Stimulated activated CD8-positive, alpha-beta memory T cell treated with anti-CD3 and anti-CD28 coated beads, Interleukin-15, amount 100 ng/mL, for 1 hour (primary cell): ENCODE measurements at places on chromosomes 7 and 10.

DNA sequence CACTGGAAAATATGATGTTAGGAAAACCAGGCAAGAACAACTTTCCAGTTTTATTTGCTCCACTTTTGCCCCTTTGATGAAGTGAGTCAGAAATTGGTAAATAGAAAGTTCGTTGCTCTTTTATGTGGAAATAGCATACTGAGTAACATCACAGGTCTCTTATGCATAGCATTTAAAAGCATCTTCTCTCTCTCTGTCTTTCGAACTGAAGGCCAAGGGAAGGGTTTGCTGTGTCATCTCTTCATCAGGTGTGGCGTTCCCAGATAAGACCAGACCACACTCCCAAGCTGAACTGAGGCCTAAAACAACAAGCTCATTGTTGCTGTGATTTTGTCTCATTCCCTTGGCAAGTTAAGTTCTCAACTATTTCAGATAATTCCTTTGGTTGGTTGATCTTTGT, 131.8 kb upstream of the GRB10 start:
- no peak for DNase-seq

GRCh38 chr10:9615189-9615588, 1402.5 kb upstream of the CELF2 start:
- DNase-seq: no peak

DNA sequence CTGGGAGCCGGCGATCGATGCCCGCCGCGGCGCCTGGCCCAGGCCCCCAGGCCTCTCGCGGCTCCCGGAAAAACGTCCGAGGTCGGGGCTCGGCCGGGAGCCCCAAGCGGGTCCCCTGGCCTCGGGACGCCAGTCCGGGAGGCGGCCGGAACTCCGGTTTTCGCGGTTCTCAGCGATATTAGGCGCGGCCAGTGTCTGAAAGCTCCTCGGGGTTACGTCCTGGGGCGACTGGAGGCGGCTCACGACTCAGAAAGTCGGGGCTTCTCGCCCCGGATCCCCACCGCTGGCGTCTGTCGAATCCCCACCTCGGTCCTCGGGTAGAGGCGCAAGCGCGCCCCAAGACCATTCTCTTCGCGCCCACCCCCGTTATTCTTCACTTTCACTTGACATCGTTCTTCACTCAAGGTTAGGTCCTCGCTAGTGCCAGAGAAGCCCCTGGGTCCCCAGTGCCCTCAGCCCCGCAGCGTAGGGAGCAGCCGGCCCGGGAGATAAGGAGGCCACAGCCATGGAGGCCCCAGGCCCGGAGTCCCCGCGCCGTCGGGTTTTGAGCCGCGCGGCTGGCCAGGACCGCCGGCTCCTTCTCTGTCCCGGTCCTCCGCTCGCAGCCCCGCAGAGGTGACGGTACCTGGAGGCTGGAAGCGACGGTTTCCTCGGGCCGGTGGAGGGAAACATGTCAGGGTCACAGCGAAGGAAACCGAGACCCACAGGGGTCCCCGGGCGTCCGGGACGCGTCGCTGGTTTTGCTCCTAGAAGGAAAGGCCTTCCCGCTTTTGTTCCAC, 35.2 kb upstream of the EBLN1 start:
- DNase-seq: peak; percentile 5

- DNase-seq: no peak
Measured at GRCh38 chr10:51073453-51074237, 642 bp upstream of the PRKG1 start.

- DNase-seq: no peak
Measured at GRCh38 chr10:112539340-112539739, 92.3 kb downstream of the VTI1A start.

DNA sequence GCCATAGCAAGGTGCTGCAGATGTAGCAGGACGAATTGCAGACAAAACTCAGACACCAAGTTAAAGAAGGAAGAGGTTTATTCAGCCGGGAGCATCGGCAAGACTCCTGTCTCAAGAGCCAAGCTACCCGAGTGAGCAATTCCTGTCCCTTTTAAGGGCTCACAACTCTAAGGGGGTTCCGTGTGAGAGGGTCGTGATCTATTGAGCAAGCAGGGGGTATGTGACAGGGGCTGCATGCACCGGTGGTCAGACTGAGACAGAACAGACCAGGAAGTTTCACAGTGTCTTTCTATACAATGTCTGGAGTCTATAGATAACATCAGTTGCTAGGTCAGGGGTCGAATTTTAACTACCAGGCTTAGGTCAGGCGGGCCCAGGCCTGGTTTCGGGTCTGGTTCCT, 222.0 kb upstream of the C7orf33 start:
- no peak for DNase-seq

DNA sequence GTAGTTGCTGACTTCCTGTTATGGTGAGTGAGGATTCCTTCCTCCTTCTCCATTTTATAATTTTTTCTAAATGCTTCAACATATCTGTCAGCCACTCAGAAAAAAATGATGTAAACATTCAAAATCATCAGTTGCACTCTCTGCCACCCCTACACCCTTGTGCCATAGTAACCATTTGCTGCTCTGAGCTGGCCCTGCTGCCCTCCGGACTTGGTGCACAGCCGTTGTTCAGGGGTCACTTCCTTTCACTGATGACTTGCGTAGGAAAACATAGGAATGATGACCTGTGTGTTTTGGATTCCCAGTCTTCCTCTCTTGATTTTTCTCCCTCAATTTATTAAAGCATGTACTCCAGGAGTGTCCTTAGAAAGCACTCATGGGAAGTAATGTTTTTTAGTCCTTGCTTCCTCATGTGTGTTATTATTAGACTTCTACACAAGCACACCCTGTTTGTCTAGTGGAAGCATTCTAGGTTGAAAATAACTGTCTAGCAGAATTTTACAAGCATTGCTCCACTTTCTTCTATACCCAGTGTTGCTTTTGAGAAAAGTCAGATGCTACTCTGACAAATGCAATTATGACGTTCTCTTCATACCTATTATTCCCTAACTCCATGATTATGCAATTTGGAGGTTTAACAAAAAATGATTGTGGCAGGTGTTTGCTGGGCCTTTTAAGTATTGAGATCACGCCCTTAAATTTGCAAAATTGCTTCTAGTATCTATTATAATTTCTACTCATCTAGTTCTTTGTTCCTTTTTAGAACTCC, 62.6 kb upstream of the MTPN start:
- DNase-seq: no peak

- DNase-seq: no peak
Measured at GRCh38 chr7:82445271-82445670, 1.7 kb upstream of the CACNA2D1 start.

- no peak for DNase-seq
Measured at GRCh38 chr10:32105782-32106382, 49.7 kb upstream of the KIF5B start.

DNA sequence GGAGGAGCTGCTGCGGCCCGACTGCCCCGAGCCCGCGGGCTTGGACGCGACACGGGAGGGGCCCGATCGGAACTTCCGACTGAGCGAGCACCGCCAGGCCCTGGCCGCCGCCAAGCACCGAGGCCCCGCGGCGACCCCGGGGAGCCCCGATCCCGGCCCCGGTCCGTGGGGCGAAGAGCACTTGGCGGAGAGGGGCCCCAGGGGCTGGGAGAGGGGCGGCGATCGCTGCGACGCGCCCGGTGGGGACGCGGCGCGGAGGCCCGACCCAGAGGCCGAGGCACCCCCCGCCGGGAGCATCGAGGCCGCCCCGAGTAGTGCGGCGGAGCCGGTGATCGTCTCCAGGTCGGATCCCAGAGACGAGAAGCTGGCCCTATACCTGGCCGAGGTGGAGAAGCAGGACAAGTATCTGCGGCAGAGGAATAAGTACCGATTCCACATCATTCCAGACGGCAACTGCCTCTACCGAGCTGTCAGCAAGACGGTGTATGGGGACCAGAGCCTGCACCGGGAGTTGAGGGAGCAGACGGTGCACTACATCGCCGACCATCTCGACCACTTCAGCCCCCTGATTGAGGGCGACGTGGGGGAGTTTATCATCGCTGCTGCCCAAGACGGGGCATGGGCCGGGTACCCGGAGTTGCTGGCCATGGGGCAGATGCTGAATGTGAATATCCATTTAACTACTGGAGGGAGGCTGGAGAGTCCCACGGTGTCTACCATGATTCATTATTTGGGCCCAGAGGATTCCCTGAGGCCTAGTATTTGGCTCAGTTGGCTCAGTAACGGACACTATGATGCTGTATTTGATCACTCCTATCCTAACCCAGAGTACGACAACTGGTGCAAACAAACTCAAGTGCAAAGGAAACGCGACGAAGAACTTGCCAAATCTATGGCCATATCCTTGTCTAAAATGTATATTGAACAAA, 1.4 kb downstream of the OTUD1 start:
- DNase-seq: no peak

DNA sequence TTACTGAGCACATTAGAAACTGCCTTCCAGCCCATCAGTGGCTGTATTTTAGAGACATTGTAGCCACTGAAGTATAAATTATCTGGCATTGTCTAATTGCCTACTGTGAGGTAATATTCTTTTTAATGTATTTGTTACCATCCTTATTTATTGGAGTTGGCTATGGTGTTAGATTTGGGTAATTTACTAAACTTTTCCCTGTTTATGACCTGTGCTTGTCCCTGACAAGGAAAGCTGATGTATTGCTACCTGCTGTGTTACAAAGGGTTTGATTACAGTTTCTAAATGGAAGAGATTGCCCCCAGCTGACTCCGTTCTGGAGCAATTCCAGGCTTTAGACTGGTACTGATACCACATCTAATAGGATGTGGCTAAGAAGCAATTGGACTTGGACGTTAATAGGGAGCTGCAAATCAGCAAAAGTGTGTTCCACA, 12.3 kb upstream of the ASCC1 start:
- no peak for DNase-seq

DNA sequence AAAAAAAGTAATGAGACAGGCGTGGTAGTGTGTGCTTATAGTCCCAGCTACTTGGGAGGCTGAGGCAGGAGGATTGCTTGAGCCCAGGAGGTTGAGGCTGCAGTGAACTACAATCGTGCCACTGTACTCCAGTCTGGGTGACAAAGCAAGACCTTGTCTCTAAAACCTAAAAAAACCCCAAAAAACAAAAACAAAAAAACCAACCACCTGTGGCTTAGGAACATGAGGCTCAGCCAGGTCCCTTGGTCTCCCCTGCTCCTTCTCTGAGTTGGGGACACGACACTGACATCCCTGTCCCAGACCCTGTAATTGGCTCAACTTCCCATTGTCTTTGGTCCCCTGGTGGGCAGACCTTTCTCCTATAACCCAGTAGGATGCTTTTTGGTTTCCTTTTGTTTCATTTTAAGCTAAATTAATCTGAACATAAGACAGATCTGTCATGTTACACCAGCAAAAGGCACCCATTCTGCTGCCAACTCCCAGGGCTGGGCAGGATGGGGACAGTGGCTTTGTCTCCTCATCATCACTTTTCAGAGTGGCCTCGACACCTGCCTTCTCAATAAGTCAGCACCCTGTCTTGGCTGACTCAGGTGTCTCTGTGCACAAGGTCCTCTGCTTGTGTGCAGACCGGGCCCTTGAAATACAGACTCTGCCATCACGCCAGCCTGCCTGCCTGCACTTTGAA, 74.4 kb downstream of the MYL10 start:
- no peak for DNase-seq

- DNase-seq: no peak
Measured at GRCh38 chr10:74058658-74059057, 60.7 kb downstream of the VCL start.

GRCh38 chr10:100814751-100815474, 69.5 kb downstream of the PAX2 start:
- DNase-seq: no peak

DNA sequence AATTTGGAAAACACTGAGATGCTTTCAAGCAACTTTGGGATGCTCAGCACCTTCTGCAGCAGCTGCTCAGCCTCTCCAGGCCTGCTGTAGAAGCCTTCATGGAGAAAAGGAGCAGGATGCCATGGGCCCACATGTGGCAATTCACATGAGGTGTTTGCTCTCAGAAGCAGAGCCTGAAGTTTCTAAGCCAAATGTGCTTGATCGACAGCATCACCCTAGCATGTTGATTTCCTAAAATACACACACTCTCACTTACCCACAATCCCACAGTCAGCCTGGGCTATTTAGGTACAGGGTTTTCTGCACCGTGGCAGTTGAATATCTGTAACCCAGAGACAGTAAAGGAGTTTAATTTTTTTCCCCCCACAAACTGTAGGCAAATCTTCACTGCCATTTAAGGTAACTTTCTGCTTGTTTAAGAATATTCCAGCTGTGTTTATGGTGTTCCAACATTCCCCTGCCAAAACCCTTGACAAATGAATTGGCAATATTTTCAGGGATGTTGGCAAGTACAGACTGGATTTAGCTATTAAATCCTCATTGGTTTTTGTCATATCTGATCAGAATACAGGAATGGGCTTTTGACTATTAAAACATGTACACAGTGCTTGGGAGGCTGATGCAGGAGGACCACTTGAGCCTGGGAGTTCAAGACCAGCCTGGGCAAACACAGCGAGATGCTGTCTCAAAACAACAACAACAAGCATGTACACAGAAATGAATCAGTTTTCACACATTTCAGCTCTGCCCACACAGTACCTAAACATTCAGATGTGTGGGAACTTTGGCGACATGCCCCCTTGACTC, 244.2 kb downstream of the CELF2 start:
- no peak for DNase-seq

DNA sequence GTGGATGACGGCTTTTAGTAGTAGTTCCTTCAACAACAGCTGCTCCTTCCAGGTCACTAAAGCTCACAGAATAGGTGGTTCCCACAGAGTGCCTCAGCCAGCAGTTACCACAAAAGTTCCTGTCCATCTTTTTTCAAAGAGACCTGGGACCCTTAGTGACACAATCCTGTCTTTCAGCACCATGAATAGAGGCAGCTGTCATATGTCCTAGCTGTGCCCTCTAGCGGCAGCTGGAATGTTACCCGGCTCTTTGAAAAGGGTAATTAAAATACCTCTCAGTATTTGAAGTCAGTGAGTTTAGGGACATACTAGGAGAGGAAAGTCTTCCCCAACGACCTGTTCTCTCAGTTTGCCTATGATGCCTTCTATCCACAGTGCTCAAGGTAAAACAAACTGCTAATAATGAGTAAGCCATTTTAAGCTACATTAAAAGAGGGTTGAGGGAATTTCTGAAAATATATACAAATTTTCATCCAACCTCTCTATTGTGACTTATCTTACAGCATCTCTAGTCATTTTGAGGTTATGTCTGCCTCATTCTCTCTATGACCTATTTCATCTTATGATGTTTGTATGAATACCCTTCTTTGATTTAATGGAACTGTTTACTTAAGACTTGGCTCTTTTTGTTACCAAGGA, 290.8 kb downstream of the NXPH1 start:
- DNase-seq: no peak

DNA sequence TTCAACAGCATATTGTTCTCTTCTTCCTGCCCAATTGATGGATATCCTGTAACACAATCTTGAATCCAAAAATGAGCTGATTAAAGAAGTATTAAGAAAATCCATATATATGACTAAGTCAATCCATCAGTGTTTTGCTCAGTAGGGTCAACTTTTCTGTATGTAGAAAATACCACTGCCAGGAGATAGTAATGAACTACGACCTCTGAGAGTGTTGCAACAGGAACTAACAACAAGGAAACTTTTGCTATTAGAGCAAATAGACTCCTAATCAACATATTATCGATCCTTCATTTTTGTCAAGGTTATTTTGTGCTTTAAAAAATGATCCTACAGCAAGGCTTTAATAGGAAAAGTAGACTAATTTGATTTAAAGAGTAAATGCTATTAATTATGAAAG, 405.3 kb upstream of the ETV1 start:
- DNase-seq: no peak

GRCh38 chr10:58998924-58999713, 177.3 kb upstream of the PHYHIPL start:
- no peak for DNase-seq

- no peak for DNase-seq
Measured at GRCh38 chr7:44116087-44116788, 7.1 kb downstream of the POLD2 start.

GRCh38 chr10:84356928-84357327, 28.5 kb downstream of the CCSER2 start:
- DNase-seq: no peak

GRCh38 chr10:109899356-109900331, 23.7 kb downstream of the XPNPEP1 start:
- DNase-seq: no peak
